ENCODE measurements at places on chromosomes 2 and 18. TPM values are rescaled to one million over a fixed set of nuclear protein-coding genes. Genes with fewer than 3 reads are reported as not detected.

GRCh38 chr2:62383846-62384245, 122.1 kb downstream of the TMEM17 start:
- no peak overlapping the region for H3K4me3 ChIP-seq
- H3K27me3 ChIP-seq, result no peaks in the 10 kb centered on the region
- peaks cover 30% of the 10 kb centered on the region for H3K4me1 ChIP-seq
- no peaks in the 10 kb centered on the region for H3K36me3 ChIP-seq

DNA sequence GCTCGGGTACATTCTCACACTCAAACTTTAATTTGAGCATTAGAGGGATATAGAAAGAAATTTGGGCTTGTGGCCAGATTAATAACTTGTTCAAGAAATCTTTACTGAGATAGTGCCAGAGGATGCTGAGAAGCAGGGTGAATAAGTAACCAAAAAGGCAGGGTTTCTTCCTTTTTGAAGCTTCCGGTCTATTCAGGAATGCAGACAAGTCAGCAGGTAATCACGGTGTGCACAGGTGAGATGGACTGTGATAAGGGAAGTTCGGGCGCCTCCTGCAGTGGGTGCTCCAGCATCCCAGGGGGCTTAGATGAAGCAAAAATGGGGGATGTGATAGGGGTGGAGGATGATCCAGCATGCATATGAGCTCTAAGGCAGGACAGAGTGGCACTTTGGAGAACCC, 44.9 kb upstream of the CYP1B1 start:
- no peaks in the 10 kb centered on the region for H3K36me3 ChIP-seq
- no peaks in the 10 kb centered on the region for H3K27me3 ChIP-seq
- no peak overlapping the region for H3K27ac ChIP-seq
- DNase-seq, result no peak

DNA sequence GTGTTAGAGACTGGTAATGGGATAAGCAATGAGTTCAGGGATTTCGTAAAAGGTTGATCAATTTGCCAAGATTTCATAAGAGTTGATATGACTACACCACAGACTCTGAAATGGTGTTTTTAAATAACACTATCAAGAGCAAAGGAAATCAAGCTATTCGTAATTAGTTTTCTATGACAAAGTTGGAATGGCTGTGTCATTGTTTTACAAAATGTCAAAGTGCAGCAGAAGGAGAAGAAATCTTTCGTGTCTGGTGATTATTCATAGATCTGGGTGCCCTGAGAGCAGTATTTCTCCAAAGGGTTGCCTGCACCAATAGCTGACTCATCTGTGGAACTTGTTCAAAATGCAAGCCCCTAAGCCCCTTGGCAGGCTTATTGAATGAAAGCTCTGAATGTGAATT, 70.1 kb downstream of the NABP1 start:
- H3K36me3 ChIP-seq, result no peaks in the 10 kb centered on the region
- H3K27me3 ChIP-seq, result no peaks in the 10 kb centered on the region
- no peak overlapping the region for H3K4me3 ChIP-seq
- no peaks in the 10 kb centered on the region for H3K4me1 ChIP-seq
- H3K27ac ChIP-seq, result no peak overlapping the region

- H3K4me3 ChIP-seq, result no peak overlapping the region
- H3K27ac ChIP-seq, result no peak overlapping the region
- no peaks in the 10 kb centered on the region for H3K27me3 ChIP-seq
- no peak for DNase-seq
Observed at GRCh38 chr18:3663870-3664512, 214.0 kb downstream of the TGIF1 start.

DNA sequence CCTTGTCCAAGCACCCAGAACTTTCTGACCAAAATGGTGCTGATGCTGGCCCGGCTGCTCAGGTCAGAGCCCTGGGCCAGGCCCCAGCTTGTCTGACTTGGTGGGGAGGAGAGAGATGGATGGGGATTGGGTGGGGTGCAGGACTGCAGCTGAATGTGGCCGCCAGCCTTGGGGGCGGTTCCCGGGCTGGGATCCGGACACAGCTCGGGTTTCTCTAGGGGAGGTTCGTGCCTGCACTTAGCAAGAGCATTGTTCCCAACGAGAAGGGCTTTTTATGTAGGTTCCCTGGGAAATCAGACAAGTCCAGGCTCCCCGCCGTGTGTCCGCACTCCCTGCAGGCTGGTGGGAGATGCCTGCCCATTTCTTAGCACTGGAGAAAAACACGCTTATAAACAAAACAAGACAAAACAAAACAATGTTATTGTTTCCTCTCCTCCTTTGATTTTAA, 50.5 kb upstream of the HS6ST1 start:
- no peak for DNase-seq
- H3K4me3 ChIP-seq, result no peak overlapping the region
- no peaks in the 10 kb centered on the region for H3K36me3 ChIP-seq

DNA sequence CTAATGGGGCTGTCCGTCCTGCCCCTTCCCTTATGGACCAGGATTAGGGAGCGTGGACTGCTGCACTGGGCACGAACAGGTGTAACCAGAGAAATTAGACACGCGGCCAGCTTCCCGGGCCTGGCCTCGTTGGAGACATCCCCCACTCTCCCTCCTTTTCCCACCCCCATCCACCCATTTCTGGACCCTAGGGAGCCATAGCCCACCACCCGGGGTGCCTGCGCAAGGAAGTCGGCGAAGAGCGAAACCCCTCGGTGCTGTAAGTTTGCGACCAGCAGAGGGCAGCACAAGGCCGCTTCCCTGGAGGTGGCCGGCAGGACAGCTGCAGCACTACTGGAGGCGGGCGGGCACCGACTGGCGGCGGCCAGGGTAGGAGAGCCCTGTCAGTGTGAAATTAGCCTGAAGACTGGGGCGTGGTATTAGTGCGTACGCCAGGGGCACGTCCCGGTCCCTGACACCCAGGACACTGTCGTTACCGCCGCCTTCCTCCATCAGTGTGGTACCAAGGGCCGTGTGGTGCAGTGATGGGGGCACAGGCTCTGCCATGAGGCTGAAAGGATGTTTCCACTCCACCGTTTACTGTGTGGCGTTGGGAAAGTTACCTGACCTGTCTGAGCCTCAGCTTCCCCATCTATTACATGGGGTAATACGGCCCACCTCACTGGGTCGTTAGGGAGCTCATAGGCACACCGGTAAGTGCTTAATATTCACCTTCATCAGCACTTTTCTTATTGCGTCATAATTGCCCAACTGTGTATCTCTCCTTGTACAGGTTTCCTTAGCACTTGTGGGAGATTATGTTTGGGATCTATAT, 36.0 kb upstream of the CD207 start:
- no peaks in the 10 kb centered on the region for H3K36me3 ChIP-seq
- no peak overlapping the region for H3K27ac ChIP-seq
- peaks cover 60% of the 10 kb centered on the region for H3K27me3 ChIP-seq
- peak; percentile 90 for DNase-seq
- peaks cover 14% of the 10 kb centered on the region for H3K4me1 ChIP-seq
- H3K4me3 ChIP-seq, result no peak overlapping the region

GRCh38 chr2:239816576-239817467, 208.3 kb downstream of the NDUFA10 start:
- no peak overlapping the region for H3K27ac ChIP-seq
- peaks cover 32% of the 10 kb centered on the region for H3K27me3 ChIP-seq
- no peak overlapping the region for H3K4me3 ChIP-seq

- no peaks in the 10 kb centered on the region for H3K36me3 ChIP-seq
- H3K4me1 ChIP-seq, result no peaks in the 10 kb centered on the region
- H3K27me3 ChIP-seq, result no peaks in the 10 kb centered on the region
- DNase-seq, result peak; percentile 51
Observed at GRCh38 chr2:205024822-205025518, 479.7 kb downstream of the PARD3B start.

DNA sequence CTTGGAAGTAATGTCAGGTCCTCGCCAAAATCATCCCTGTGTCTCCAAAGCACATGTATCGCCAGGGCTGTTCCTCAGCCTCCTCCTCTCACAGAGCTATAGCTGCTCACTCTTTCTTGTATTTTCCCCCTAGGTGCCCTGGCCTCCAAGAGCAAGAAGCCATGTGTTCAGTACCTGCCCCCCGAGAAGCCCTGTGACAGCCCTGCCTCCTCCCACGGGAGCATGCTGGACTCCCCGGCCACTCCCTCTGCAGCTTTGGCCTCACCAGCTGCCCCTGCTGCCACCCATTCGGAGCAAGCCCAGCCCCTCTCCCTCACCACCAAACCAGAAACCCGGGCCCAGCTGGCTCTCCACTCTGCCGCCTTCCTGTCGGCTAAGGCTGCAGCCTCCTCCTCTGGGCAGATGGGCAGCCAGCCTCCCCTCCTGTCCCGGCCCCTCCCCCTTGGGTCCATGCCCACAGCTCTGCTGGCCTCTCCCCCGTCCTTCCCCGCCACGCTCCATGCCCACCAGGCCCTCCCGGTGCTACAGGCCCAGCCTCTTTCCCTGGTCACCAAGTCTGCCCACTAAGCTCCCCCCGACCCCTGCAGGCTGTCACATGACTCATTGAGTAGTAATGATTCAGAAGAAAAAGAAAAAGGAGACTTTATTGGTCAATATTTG, 18.8 kb downstream of the TGOLN2 start:
- peak overlapping the region; percentile 7 for H3K27ac ChIP-seq
- H3K36me3 ChIP-seq, result peaks cover 50% of the 10 kb centered on the region
- H3K27me3 ChIP-seq, result no peaks in the 10 kb centered on the region

DNA sequence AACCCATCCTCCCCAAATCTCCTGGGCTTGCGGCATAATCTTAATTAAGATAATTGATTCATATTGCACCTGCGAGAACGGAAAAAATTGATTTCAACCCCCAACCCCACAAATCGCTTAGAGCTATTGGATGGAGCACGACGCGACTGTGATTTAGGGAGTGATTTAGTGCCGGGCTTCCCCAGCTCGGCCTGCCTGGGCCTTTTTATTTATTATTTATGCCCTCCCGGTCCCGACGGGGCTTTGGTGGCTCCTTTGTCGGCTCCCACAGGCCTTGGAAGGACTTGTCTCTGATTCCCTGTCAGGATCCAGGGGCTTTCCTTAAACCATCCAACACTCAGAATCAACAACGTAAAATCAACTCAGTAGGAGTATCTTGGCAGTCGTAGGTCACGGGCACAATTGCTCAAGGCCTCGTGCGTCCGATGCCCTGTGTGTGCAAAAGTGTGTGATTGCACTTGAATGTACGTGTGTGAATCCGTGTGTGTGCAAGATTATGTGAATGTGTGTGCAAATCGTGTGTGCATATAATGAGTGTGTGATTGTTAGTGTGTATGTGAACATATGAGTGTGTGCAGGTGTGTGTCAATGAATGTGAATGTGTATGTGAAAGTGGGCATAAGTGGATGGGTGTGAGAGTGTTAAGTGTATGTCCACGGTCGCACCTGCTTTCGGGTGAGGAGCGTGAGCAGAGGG, 4.3 kb upstream of the NEUROD1 start:
- H3K4me3 ChIP-seq, result no peak overlapping the region
- no peaks in the 10 kb centered on the region for H3K36me3 ChIP-seq
- no peak overlapping the region for H3K27ac ChIP-seq
- no peak for DNase-seq
- H3K4me1 ChIP-seq, result no peaks in the 10 kb centered on the region
- peaks cover 87% of the 10 kb centered on the region for H3K27me3 ChIP-seq

DNA sequence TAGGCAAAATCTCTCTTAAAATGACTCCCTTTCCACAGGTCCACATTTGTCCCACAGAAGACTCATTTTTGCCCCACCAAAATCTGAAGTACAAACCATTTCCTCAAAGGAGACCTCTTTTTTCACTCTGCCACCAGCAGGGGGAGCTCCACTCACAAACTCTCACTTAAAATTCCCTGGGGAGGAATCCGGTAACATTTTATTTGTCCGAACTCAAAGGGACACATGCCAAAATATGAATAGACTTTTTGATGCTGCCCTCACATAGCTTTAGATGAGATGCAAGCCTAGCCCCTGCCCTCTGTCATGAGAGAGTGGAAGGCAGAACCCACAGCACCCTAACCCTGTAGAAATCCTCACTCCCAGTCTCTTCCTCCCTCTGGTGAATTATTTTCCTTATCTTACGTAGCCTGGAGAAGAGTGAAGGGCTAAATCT, 57.1 kb downstream of the RMDN2 start:
- H3K36me3 ChIP-seq, result no peaks in the 10 kb centered on the region
- H3K27me3 ChIP-seq, result no peaks in the 10 kb centered on the region
- no peak overlapping the region for H3K27ac ChIP-seq
- H3K4me3 ChIP-seq, result peak overlapping the region; percentile 4

GRCh38 chr2:226078666-226079065, 679.2 kb downstream of the NYAP2 start:
- DNase-seq, result no peak
- H3K4me3 ChIP-seq, result no peak overlapping the region
- no peak overlapping the region for H3K27ac ChIP-seq
- no peaks in the 10 kb centered on the region for H3K36me3 ChIP-seq
- no peaks in the 10 kb centered on the region for H3K4me1 ChIP-seq

DNA sequence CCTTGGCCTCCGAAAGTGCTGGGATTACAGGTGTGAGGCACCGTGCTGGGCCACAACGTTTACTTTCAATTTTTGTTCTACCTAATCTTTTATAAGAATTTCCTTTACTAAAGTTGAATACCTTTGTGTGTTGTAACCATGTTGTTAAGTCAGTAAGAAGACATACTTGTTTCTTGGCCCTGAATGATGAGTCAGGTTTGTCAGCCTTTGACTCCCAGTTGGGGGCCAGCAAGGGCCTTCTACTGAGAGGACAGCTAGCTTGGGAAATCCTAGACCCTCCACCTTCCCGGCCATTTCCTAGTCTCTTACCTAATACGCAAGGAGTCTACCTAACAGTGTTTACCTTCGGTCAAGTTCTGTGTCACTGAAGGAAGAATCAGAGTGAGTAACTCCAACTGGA, 22.7 kb downstream of the MTHFD2 start:
- no peak overlapping the region for H3K4me3 ChIP-seq
- H3K36me3 ChIP-seq, result peaks cover 8% of the 10 kb centered on the region
- H3K27me3 ChIP-seq, result no peaks in the 10 kb centered on the region

- no peak overlapping the region for H3K4me3 ChIP-seq
- no peaks in the 10 kb centered on the region for H3K27me3 ChIP-seq
- DNase-seq, result no peak
- no peak overlapping the region for H3K27ac ChIP-seq
Observed at GRCh38 chr2:43000242-43001054, 208.1 kb upstream of the HAAO start.

DNA sequence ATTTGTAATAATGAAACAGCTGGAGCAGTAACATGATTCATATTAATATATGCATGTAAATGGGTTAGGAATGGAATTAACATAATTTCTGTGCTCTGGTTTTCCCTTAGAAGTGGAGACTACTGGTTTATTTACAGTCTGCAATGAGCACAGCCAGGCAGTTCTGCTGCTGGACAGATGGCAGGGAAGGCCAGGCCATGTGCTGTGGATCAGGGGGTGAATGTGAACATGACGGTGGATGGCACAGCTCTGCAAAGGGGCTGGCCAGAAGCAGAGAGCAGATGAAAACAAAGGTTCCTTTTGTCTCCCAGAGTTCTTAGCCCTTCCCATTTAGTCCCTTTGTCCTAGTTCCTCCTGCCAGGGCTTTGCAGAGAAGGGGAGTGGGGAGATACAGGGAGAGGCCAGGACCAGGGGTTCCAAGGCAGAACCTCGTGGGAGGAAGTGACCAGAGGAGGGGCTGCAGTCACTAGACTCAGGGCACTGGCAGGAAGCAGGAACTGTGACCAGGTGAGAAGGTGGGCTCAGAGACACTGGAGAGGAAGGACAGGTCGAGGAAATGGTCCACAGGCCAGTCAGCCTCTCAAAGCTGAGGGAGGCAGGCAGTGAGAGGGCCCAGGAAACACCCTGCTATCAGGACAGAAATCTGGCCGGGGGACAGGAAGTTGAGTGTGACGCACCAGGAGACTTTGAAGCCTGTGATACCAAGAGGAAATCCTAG, 112.9 kb upstream of the ATP8B1 start:
- no peak overlapping the region for H3K4me3 ChIP-seq
- H3K4me1 ChIP-seq, result no peaks in the 10 kb centered on the region
- no peak for DNase-seq
- no peak overlapping the region for H3K27ac ChIP-seq

Gene SERPINB10
- not detected for total RNA-seq

Gene IL1RN
- total RNA-seq, result 3.3 TPM

Gene RAD51AP2
- 0.20 TPM for total RNA-seq

Gene GNAL
- 1.1 TPM for total RNA-seq

Gene EIF5B
- total RNA-seq, result 64.5 TPM

Gene RFTN2
- total RNA-seq, result 2.4 TPM

Gene G6PC2
- 0.11 TPM for total RNA-seq

Gene CYBRD1
- total RNA-seq, result 67.5 TPM

Measured in heart right ventricle (tissue), 16 donors.